Urinary bladder (tissue), 4 donors: ENCODE measurements at places on chromosomes 7 and 10. TPM values are rescaled to one million over a fixed set of nuclear protein-coding genes. Genes with fewer than 3 reads are reported as not detected.
A peak's percentile ranks its signal among the peaks of the same experiment; 100 is the strongest.

DNA sequence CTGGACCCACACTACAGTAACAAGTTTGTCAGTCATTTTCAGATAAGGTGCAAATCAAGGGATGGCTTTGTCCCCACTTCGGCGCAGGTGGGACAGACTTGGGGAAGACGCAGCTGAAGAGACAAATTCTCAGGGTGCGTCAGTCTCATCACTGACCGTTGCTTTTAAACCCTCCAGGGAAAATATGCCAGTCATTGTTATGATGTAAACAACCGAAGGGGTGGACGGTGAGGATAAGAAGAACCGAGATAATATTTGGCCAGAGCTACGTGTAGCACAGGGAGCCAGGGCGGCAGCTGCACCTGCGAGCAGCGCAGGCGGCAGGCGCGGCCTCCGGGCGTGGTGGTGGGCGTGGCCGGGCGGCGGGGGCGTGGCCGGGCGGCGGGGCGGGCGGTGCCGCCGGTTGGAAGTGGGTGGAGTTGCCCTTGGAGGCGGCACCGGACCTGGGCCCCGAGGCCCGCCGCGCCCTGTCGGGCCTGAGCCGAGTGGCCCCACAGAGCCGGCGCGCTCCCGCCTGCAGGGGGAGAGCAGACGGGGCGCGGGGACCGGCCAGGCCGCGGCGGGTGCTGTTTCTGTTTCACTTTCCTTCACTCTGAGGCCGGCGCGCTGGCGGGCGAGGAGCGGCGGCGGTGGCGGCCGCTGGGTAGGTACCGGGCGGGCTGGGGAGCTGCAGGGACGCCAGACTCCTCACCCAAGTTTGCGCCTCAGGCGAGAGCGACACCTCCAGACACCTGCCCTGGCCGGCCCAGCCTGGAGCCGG, at the start of gene PCGF5:
TSS of gene PCGF5 (plus strand) at position 470 of the 760 bp plus-strand sequence. CDS start 2,209 bp downstream, outside the sequence.
- DNase-seq = peak; percentile 29

Gene PON1
- 0.13 TPM for polyA plus RNA-seq

DNA sequence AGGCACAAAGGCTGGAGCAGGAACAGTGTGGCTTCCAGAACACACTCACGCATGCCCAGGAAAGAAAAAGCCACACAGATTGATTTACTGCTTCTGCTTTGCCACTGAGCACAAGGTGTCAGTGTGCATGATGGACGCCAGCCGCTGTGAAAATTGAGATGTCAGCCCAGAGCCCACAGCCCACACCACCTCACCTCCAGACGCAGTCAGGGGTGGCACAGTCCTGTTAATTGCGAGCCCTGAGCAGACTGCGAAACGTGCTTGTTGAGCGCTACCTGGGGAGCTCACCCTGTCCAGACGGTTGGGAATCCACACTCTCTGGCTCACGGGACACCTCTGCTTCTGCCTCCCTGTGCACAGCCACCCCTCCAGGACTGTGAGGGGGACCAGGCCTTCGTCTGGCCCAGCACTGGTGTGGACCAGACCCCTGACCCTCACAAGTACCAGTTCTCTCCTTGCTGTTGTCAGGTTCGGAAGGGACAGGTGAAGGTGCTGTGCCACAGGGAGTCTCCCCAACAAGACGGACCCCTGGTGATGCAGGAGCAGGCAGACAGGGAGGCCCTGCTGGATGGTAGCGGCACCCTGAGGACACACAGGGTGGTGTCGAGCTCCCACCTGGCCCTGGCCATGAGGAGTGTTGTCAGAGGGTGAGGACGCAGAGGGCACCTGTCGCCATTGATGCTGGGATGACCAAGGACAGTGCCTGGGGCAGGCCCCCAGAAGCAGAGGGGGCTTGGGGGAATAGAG, 15.3 kb downstream of the RASGEF1A start:
- DNase-seq = no peak

DNA sequence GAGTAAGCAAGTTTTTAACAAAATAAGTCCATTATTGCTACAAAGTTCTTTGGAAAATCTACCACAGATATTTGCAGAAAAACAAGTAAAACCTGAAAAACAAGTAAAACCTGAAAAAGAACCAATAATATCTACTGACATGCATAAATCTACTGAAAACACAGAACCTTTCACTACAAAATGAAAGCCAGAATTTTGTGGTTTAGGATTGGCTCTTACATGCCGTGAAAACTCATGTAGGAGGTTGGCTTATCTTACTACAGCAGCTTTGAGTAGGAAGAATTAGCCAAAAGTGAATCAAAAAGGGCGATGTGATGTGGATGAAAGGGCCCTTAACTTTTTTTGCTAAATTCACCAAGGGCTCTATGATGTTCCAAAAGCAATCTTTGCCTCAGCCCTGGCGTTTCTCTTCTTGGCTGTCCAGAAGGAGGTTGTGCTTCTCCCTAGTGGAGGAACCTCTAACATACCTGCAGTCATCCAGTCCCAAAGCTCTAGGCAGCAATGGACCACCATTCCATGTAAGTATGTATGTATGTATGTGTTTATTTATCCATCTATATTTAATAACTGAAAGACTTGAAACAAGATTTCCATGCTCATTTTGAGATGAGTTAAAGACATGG, 93.5 kb upstream of the ZNF804B start:
- DNase-seq = peak; percentile 1

GRCh38 chr10:78829565-78829964, 239.2 kb upstream of the ZMIZ1 start:
- DNase-seq = no peak

GRCh38 chr10:6786579-6787031, 206.5 kb upstream of the PRKCQ start:
- DNase-seq = peak; percentile 57

Gene NPFFR1
- 0.01 TPM for polyA plus RNA-seq

DNA sequence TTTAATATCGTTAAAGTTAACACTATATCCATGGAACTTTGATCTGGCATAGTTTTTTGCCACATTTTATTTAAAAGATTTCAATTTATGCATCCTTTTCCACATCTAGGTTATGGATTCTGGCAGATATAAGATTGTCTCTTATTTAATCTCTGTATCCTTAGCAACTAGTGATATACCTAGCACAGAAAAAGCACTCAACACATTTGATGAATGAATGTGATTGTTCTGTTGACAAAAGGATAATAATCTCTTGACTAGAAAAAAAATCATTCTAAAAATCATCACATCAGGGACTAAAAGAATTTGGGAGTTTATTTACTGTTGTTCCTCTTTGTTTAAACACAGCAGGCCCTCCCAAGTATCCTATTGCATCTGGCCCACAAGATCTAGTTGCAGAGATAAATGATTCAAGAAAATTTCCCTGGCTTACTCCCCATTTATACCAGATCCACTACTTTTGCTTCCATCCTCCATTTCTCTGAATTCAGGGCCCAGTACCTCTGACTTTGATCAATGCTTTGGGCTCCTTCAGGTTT, 84.0 kb upstream of the C1GALT1 start:
- no peak for DNase-seq

DNA sequence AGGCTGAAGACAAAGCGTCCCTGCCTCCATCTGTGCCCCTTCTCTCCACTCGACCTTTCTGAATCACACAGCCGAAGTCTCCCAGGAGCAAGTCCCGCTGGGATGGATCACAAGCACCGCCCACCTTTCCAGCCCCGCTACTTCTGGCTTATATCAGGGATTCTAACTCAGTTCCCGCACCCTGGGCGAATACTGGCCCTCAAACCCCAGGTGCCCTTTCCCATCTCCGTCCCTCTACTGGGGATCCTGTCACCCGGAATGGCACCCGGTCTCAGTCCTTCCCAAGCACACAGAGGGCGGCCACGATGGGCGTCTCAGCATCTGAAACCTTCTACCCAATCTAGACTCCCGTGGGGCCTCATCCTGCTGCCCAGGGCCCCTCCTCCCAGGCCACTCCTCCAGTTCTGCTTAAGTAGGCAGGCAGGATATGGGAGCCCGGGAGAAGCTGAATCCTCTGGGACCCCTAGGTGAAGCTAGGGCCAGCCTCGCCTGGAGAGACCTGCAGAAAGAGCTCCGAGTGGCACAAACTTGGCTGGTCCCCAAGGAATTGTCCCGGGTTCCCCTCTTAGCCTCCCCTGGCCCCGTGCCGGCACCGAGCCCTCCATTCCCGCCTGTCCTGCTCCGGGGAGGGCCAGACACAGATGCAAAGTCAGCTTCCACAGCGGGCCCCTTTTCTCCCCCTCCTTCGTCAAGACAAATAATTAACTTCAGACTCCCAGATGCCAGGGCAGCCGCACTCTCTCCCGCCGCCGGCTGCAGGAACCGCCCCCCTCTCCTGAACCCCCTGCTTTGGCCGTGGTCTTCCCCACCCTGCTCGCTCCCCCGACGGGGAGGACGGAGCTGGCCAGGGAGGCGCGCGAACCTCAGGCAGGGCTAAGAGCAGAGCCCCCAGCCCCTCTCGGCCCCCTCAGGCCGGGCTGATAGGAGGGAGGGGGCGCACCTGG, 612 bp downstream of the KCP start:
- no peak for DNase-seq

DNA sequence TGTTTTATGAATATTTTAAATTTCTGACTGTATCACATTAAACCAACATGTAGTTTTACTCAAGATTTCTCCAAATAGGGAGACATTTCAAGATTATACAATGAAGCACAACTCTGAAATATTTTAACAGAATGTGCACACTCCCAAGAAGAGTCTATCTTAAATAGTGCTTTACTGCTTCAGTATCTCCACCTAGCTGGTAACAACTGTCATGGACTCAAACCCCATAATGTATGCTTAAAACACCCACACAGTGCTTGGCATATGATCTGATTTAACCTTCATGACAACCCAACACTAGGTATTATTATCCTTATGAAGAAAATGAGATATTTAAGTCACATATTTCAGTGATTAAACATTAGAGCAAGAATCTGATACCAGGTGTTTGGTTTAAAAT, 45.9 kb downstream of the ASZ1 start:
- no peak for DNase-seq

- DNase-seq = no peak
These were observed 123.2 kb upstream of the LANCL2 start for GRCh38 chr7:55241958-55242357.

DNA sequence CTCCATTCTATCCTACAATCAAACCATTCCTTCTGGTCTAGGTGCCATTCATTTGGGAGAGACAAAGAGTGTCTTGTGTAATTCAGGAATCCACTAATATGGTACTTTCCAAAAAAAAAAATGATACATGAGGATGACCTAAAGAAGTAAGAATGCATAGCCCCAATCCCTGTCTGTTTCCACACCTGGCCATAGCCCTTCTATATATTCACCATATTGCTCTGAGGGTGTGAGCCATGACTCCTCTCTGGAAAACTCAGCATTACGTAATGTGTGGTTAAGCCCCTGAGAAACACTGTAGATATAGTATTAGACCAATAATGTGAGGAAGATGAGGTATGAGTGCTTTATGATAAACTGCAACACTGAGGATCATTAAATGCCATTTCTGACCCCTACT, 592.7 kb downstream of the INHBA start:
- no peak for DNase-seq

Gene LIPA
- polyA plus RNA-seq = 49.1 TPM

DNA sequence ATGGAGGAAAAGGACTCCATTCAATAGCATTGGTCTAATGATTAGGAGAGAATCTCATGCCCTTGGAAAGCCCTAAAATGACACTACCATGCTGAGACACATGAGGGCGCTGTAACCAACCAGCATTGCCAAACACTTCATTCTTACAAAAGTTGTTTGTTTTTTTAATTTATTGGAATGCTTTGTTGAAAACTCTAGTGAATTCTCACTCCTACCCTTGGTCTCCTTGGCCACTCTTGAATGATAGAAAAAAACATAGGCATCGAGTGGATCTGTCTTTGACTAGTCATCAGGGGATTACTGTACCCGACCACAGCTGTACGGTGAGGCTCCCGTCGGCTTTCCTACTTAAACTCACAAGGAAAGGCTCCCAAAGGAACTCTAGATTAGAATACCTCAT, 29.3 kb upstream of the ADD3 start:
- DNase-seq = no peak

- no peak for DNase-seq
These were observed 89.8 kb downstream of the TMEM130 start for GRCh38 chr7:98779800-98780587.

DNA sequence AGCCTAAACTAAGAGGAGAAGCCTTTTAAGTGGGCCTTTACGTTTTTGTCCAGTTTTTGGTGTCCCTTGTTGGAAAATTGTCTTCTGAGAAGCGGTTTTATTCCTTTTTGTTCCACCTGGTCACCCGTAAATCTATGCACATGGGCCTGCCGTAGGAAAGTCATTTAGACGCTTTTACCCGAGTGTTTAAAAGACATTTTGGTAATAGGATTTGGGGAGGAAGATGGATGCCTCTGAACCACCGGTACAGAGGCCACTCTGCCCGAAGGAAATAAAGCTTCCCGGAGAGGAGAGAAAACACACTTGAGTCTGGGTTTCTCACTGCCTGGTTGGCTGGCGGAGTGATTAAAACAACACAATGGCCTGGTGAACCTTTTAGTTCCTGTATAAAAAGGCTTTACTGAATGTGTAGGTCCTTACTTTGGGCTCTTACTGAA, 760 bp downstream of the THNSL1 start:
- DNase-seq = no peak

Gene GDF2
- polyA plus RNA-seq = not detected

- DNase-seq = no peak
These were observed 10.4 kb downstream of the ZNF365 start for GRCh38 chr10:62384447-62385081.

- no peak for DNase-seq
These were observed at the start of gene LRMDA for GRCh38 chr10:75431180-75432111. Gene LRMDA (plus strand): TSS chr10:75431624.

- DNase-seq = no peak
These were observed 2.0 kb downstream of the LDB3 start for GRCh38 chr10:86670290-86670811.

DNA sequence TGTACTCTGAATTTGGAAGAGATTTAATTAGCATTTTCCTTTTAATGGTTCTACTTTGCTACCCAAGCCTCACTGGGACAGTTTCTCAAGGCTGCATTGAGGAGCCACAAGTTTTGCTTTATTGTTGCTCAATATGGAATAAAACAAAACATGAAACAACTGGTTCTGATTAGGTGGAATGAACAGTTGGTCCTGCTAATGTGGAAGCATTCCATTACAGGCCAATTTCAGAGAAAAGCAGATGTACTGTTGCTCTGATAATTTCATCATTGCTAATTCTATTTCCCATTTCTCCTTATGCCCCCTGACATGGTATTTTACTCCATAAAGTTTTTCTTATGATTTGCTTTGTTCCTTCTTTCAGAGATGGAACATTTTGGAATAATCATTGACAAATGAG, 66.0 kb upstream of the PAPSS2 start:
- no peak for DNase-seq

DNA sequence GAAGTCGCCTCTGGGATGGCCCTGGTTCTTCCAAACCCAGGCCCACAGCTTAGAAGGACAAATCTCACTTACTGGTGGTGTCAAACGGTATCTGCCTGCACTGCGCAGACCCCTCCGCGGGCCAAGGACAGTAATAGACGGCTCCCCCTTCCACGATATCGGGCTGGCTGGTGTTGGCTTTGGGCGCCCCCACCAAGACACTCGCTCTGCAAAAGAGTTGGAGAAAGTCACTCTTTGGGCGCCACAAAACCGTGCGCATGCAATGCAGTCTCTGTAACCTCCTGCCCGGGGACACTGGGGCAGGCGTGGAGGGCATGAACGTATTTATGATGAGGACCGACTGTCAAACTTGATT, 1.1 kb downstream of the ITGA8 start:
- no peak for DNase-seq

Gene ITPRID1
- not detected for polyA plus RNA-seq
